ENCODE measurements at places on chromosomes 13 and 19.

GRCh38 chr13:44549476-44549875, 26.7 kb downstream of the TSC22D1 start:
- H3K27ac ChIP-seq = no peak overlapping the region
- DNase-seq = no peak
- H3K27me3 ChIP-seq = no peaks in the 10 kb centered on the region
- no peaks in the 10 kb centered on the region for H3K36me3 ChIP-seq
- H3K4me3 ChIP-seq = no peak overlapping the region

- no peaks in the 10 kb centered on the region for H3K36me3 ChIP-seq
- no peaks in the 10 kb centered on the region for H3K27me3 ChIP-seq
- DNase-seq = no peak
- peaks cover 1% of the 10 kb centered on the region for H3K4me1 ChIP-seq
- H3K4me3 ChIP-seq = no peak overlapping the region
- peak overlapping the region; percentile 96 for H3K27ac ChIP-seq
Measured at GRCh38 chr13:32150239-32150638, 118.7 kb downstream of the FRY start.

DNA sequence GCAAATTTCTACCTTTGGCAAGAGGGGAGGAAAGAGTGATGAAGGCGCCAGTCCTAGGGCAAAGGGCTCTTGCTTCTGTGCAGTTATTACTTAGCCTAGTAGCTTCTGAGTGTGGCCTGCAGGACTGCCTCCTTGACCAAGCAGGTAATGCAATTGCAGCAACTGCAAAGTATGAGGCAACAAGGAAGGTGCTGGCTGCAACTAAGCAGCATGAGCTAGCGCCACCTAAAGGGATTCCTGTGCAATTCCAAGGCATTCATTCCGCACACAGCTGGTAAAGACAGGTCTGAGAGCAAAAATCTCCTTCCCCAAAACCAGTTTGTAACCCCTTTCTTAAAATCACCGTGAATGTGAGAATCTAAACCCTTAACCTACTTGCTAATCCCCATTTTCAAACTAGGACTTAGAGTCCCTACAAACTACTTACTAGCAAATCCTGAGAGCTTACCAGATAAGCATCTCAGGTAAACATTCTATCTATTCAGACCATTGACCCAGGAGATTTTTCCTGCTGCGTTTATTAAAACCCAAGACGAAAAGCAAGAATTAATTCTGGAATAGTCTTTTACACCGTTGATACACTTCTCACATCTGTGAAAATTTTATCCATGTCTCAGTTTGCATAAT, 62.9 kb downstream of the DCT start:
- DNase-seq = no peak
- H3K4me1 ChIP-seq = no peaks in the 10 kb centered on the region
- no peaks in the 10 kb centered on the region for H3K36me3 ChIP-seq
- no peaks in the 10 kb centered on the region for H3K27me3 ChIP-seq

- no peaks in the 10 kb centered on the region for H3K27me3 ChIP-seq
- H3K36me3 ChIP-seq = no peaks in the 10 kb centered on the region
- H3K27ac ChIP-seq = no peak overlapping the region
- no peak for DNase-seq
- no peaks in the 10 kb centered on the region for H3K4me1 ChIP-seq
- H3K4me3 ChIP-seq = no peak overlapping the region
Measured at GRCh38 chr13:66405908-66406802, 824.0 kb downstream of the PCDH9 start.

DNA sequence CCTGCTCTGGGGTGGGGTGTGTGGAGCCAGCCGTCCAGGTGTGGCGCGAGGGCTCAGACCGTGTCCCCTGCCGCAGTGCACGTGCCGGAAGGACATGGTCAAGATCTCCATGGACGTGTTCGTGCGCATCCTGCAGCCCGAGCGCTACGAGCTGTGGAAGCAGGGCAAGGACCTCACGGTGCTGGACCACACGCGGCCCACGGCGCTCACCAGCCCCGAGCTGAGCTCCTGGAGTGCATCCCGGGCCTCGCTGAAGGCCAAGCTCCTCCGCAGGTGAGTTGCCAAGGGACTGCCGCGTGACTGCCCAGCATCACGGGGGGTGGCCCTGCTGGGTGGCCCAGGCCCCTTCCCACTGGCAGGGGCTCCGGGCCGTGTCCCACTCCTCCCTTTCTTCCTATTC, 141.6 kb downstream of the KDM4B start:
- no peak overlapping the region for H3K27ac ChIP-seq
- H3K27me3 ChIP-seq = no peaks in the 10 kb centered on the region
- no peak overlapping the region for H3K4me3 ChIP-seq
- no peak for DNase-seq

DNA sequence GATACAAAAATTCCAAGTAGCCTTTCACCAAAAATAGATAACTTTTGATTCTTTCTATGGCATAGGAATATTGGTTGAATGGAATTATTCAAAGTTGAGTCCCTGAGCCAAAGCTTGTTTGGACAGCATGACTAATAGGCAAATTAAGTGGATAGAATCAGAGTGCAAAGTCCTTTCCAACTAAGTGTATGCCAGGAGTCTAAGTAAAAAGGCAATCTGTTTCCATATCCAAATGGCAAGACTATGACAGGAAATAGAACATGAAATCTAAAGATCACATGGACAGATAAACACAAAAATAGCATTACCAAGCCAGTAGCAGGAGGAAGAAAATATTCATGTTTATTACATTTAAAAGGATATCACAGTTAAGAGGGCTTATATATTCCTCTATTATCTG, 804.6 kb downstream of the SLITRK6 start:
- H3K36me3 ChIP-seq = no peaks in the 10 kb centered on the region
- no peaks in the 10 kb centered on the region for H3K27me3 ChIP-seq
- H3K4me1 ChIP-seq = no peaks in the 10 kb centered on the region

DNA sequence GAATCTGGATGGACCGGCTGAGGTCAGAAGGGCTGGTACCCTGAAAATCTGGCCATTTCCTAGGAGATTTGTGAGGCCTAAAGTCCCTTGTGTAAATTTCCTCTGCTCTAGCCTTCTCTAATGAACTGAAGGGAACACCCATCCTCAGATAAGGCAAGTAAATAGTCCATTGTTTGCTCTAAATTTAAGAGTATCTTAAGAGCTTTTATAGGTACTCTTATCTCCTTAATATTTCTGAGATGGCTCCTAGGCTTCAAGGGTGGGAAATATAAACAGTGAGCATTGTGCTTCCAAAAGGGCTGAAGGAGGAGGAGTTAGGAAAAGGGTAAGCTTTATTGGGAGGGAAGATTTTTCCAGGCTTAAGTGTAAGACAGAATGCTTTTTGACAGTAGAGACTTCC, 148.7 kb upstream of the EDNRB start:
- no peak for DNase-seq
- H3K27me3 ChIP-seq = no peaks in the 10 kb centered on the region
- no peak overlapping the region for H3K27ac ChIP-seq
- no peaks in the 10 kb centered on the region for H3K36me3 ChIP-seq
- H3K4me3 ChIP-seq = no peak overlapping the region

GRCh38 chr13:51425410-51426042, 27.3 kb downstream of the INTS6 start:
- H3K27me3 ChIP-seq = no peaks in the 10 kb centered on the region
- no peak overlapping the region for H3K27ac ChIP-seq
- DNase-seq = no peak
- H3K4me1 ChIP-seq = no peaks in the 10 kb centered on the region
- no peaks in the 10 kb centered on the region for H3K36me3 ChIP-seq

- H3K27ac ChIP-seq = no peak overlapping the region
- H3K27me3 ChIP-seq = no peaks in the 10 kb centered on the region
- no peaks in the 10 kb centered on the region for H3K36me3 ChIP-seq
- H3K4me3 ChIP-seq = no peak overlapping the region
Measured at GRCh38 chr13:24506698-24507335, 5.8 kb downstream of the PARP4 start.

DNA sequence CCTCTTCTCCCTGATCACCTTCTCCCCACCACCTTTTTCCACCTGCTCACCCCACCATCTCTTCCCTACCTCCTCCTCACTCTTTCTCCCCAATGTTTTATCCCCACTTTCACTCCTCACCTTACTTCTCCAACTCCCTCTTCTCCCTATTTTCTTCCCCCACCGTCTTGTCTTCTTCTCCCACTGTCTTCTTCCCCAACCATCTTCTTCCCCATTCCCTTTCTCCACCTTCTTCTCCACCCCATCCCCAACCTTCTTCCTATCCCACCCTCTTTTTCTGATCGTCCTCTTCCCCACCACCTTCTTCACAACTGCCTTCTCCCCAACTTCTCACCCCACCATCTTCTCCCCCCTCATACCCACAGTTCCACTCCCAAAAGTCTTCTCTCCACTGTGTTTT, 929.4 kb downstream of the UQCRFS1 start:
- DNase-seq = no peak
- no peak overlapping the region for H3K4me3 ChIP-seq
- H3K4me1 ChIP-seq = no peaks in the 10 kb centered on the region
- no peak overlapping the region for H3K27ac ChIP-seq

DNA sequence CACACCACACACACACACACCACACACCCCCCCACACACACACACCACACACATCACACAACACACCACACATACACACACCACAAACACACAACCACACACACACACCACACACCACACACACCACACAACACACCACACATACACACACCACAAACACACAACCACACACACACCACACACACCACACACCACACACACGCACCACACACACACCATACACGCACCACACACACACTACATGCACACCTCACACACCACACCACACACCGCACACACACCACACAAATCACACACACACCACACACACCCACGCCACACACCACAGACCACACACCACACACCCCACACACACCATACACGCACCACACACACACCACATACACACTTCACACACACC, 83.5 kb downstream of the ZNF557 start:
- H3K27ac ChIP-seq = no peak overlapping the region
- H3K27me3 ChIP-seq = no peaks in the 10 kb centered on the region
- no peak for DNase-seq
- H3K4me3 ChIP-seq = no peak overlapping the region

- no peak overlapping the region for H3K4me3 ChIP-seq
- H3K36me3 ChIP-seq = no peaks in the 10 kb centered on the region
- DNase-seq = no peak
- no peaks in the 10 kb centered on the region for H3K27me3 ChIP-seq
- peak overlapping the region; percentile 17 for H3K27ac ChIP-seq
Measured at GRCh38 chr19:45764945-45765701, 3.9 kb downstream of the SIX5 start.

DNA sequence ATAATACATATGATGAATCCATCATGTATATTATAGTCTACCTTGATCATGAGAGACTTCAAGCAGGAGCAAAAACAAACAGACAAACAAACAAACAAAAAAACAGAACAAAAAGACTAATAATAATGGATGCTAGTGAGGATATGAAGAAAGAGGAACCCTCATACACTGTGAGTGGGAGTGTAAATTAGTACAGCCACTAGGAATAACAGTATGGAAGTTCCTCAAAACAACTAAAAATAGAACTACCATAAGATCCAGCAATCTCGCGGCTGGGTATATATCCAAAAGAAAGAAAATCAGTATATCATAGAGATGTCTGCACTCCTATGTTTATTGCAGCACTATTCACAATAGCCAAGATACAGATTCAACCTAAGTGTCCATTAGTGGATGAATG, 7.0 kb upstream of the DLEU7 start:
- no peak overlapping the region for H3K27ac ChIP-seq
- no peak for DNase-seq
- H3K36me3 ChIP-seq = no peaks in the 10 kb centered on the region

DNA sequence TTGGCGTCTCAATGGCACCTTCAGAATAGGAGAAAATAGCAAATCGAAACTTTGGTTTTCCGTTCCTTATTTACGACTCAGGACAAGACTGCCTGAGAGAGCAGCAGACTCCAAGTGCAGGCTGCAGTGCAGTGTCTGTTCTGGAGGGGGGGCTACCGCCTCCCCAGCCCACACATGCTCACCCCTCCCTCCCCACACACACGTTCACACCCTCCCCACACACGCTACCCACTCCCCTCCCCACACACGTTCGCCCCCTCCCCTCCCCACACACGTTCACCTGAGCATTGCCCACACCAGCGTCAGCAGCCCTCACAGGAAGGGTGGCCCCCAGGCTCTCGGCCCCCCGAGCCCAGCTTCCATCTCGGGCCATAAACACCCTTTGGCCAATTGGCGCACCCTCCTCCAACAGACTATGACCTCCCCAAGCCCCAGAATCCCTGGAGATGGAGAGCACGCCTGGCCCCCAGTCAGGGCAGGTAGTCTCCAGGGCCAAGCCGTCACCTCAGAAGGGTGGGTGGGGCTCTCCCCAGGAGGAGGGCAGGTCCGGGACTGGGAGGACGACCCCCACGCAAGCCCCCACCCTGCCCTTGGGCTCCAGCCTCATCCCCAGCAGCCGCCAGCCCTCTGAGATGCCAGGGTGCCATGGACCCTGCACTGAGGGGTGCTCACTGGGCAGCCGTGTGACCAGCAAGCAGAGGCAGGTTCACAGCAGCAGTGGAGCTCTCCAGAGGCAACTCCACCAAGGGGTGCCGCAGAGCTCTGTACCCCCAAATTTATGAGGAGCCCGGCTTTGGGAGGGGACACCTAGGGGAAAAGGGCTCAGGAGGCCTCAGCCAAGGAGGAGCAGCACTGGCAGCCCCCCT, 27.5 kb downstream of the RASA3 start:
- peak; percentile 47 for DNase-seq
- no peaks in the 10 kb centered on the region for H3K27me3 ChIP-seq
- H3K27ac ChIP-seq = no peak overlapping the region
- H3K4me1 ChIP-seq = no peaks in the 10 kb centered on the region

DNA sequence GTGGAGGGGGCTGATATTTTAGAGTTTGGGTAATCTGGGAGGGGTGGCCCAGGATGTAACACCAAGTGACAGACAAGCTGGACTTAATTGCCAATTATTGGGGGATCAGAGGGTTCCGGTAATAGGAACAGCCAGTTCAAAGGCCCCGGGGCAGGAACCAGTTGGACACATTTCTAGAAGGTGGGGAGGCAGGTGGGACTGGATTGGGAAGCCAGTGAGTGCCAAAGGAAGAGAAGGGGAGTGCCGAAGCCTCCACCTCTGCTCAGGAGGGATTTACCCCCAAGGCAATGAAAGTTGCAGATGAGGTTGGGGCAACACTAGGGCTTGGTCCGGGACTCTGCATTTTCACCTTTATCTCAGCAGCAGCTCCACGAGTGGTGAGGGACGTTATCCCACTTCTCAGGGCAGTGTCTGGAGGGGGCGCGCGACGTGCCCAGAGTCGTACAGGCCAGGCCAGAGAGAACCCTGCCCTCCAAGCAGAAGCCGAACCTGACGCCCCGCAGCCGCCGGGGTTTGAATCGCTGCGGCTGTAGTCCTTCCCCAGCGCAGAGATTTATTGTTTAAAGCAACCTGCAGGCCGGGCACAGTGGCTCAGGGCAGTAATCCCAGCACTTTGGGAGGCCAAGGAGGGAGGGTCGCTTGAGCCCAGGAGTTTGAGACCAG, 5.7 kb upstream of the JUND start:
- no peaks in the 10 kb centered on the region for H3K36me3 ChIP-seq
- H3K4me1 ChIP-seq = no peaks in the 10 kb centered on the region
- no peak for DNase-seq
